ENCODE measurements at places on chromosomes 7 and 10.
A peak's percentile ranks its signal among the peaks of the same experiment; 100 is the strongest.

DNA sequence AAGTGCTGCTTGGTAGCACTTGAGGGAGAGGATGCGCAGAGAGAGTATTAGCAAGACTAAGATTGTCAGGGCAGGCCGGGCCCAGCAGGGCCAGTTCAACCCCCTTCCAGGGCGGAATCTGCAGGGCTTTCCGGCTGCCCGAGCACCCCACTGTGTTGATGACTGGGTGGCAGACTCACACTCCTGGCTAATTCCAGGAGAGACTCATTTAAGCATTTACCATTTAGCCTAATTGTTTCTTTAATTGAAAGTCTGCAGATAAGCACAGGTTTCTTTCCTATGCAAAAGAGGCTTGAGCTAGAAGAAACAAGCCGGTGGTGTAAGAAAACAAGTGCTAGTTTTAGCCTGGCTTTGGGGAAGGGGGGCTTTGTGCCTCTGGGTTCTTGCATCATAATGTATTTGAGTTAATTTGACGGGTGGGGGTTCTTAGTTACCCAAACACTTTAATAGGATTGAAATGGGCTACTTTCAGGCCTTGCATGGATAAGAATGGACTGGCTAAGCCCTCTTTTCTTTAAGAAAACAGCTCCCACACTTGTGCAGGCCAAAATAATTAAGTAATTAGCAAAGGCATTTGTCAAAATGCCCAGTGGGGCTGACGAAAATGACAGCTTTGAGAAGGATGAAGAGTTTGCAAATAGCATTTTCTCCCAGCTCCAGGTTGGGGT is 201.3 kb downstream of the MYOF start:
- DNase-seq = no peak

- peak; percentile 64 for DNase-seq
These were observed at the start of gene URGCP for GRCh38 chr7:43906331-43907010. TSS of gene URGCP (minus strand) at chr7:43906596. CDS start at chr7:43906575, 21 bp downstream.

- DNase-seq = no peak
These were observed 72.7 kb downstream of the CFAP46 start for GRCh38 chr10:132869621-132870020.

GRCh38 chr7:123622660-123623386 is 21.2 kb downstream of the ASB15 start:
- DNase-seq = no peak

DNA sequence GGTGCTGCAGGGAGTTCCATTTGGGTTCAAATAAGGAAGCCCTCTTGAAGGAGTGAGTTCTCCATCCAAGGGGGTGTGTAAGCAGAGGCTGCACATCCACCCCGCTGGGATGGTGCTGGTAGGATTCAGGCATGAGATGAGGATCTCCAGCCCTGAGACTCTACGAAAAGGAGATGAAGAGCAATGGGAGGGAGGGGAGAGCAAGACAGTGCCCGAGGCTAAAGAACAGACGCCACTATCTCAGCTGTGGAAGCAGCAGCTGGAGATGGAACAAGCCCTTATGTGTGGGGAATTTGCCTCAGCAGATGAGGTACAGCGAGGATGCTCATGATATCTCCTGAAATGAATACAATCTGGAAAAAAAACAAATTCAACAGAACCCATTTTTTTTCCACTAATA is 28.1 kb upstream of the MYL10 start:
- DNase-seq = no peak

GRCh38 chr10:105596749-105597148 is 955.7 kb downstream of the SORCS3 start:
- no peak for DNase-seq

DNA sequence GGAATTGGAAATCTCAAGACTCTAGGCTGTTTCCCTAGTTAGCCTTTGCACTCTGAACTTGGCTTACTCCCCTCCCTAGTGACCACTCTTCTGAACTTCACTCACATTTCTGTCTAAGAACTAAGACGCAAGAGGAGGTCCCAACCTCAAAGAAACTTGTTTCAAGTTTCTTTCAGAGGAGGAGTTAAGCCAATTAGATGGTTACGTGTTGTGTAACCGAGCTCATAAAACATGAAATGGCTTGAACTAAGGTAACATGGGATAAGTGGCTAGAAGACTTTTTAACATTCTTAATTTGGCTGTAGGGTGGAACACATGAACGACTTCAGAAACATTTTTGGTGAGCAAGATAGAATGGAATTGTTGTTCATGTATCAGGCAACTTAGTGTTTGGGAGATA is 39.5 kb upstream of the SEC61G start:
- DNase-seq = no peak

DNA sequence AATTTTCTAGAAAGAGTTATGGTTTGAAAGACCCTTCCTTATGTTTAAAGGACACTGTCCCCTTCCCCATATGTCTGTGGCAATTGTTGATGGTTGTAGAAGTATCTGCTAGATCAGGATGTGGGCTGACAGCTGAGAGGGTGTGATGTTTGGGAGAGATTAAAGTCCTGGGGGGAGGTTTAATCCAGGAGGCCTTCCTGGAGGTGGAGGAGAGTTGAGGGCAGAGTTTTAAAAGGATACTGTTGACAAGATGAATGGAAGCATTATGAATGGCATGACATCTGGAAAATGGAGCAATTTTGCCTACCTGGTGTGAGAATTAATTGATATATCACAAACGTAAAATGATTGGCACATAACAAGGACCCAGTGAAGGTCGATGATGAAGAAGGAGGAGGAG is 32.9 kb upstream of the SMC3 start:
- no peak for DNase-seq

DNA sequence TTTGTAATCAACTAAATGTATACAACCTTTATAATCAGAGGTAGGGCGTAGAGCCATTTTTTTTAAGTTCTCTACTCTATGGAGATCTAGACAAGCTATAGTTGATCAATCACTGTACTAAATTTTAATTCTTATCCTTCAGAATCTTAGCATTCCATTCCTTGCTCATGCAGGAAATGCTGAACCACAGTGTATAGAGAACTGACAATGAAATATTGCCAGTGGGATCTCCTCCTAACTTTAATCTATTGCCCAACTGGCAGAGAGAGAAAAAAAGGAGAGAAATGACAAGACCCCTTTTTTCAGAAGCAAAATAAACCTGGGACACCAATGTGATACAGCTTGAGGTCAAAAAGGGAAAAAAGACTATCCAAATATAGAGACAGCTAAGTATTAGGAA is 26.4 kb upstream of the PPP3CB start:
- DNase-seq = no peak

DNA sequence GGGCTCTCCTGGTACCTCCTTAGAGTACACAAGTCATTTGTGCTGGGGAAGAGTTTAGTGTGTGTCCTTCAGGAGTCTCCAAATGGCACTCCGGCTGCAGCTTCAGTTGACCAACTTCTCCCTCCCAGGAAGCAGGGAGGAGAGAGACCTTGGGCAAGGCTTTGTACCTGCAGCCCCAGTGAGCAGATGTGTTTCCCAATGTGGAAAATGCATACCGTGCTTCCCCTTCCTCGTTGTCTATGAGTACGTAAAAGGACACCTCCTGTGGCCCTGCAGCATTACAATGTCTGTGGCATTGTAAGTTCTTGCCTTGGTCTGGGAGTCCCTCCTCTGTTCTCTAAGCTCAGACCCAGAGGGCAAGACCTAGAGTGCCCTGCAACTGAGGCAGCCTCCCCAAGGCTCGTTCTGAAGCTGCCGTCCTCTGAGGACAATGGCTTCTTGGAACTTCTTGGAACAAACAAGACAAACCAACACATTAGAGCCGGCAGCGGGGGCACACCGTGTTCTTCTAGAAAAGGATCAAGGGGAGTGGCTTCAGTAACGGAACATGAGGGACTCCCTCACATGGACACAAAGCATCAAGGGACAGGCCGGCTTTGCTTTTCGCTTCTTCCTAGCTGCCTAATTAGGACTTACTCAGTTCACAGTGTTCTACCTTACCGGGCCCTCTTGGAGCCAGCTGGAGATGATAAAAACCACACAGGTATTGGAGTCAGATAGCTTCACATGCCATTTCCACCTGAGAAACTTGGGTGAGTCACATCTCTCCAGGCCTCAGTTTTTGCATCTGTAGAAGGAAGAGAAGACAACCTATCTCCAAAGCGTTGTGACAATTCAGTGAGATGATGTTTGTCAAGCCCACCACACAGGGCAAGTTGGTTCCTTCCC is 20.9 kb upstream of the PPA1 start:
- DNase-seq = no peak

DNA sequence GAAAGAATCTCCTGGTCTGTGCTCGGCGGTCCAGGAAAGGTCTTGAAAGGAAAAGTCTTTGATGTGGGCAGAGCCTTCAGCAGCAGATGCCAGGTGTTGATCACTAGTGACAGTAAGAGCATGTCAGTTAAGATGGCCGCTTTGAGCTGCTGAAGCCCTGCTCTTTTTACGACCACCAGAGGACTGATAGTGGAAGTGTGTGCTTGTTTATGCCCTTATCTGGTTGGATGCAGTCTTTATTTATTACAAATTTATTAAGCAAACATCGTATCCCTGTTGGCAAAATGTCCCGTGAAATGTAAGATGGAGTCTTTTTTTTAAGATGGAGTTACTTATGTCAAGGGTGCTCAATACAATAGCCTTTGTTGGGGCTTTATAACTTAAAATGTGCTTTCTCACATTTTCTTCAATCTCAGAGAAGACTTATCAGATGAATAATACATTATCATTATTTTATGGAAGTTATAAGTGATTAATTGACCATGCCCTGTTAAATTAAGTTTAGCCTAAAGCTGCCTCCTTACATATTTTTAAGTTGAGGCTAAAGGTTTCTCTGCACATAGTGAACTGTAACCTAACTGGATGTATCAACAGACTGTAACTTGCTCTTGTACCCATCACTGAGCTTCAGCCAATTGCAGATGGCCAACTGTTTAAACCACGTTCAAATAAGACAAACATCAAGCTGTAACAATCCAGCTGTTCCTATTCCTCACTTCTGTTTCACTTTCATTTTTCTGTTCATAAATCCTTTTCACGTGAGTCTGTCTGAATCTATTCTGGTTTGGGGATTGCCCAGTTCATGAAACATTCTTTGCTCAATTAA is 97.4 kb upstream of the PIK3CG start:
- DNase-seq = peak; percentile 15

GRCh38 chr10:106557951-106558733 is 606.4 kb downstream of the SORCS1 start:
- no peak for DNase-seq

DNA sequence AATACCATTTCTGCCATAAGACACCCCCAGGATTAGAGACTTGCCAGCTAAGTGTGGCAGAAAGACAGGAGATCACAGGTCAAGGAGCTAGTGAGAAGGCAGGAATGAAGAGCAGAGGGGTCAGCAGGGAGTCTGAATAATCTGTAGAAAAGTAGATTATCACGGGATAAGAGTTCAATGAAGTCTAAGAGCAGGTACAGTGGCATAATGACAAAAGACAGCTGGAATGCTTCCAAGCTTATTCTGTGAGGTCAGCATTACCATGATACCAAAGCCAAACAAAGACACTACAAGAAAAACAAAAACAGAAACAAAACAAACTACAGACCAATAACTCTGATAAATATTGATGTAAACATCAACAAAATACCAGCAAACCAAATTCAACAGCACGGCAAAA is 20.8 kb downstream of the PILRA start:
- DNase-seq = no peak

DNA sequence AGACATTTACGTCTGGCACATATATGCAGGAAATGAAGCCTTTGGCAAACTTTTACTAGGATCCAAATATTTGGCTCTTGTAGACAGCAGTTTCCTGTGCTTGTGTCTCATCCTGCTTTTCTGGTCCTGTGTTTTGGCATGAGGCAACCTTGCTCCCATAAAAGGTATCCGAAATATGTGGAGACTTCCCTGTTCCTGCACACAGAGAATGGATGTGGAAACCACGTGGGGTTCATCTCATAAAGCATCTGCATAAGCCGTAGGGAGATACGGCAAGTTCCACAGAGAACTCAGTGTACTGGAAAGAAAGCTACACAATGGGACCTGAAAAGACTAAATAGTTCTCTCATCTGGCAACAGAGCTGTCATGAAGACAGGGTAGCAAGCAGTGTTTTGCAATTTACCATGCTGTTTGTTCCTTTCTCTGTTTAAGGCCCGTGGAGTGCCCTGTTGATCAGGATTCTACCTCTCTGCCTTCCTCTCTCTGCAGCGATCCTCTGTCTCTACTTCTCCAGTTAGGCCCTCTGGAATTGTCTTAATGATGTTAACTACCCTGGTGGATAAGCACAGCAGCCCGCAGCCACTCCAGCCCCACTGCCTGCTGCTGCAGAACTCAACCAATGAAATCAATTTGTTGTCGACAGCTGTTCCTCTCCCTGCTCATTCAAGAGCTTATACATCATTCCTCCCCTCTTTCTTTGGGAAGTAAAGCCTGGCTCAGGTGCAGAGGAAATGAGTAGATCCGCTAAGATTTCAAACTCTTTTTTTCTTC is 293.6 kb downstream of the CSTF2T start:
- no peak for DNase-seq

DNA sequence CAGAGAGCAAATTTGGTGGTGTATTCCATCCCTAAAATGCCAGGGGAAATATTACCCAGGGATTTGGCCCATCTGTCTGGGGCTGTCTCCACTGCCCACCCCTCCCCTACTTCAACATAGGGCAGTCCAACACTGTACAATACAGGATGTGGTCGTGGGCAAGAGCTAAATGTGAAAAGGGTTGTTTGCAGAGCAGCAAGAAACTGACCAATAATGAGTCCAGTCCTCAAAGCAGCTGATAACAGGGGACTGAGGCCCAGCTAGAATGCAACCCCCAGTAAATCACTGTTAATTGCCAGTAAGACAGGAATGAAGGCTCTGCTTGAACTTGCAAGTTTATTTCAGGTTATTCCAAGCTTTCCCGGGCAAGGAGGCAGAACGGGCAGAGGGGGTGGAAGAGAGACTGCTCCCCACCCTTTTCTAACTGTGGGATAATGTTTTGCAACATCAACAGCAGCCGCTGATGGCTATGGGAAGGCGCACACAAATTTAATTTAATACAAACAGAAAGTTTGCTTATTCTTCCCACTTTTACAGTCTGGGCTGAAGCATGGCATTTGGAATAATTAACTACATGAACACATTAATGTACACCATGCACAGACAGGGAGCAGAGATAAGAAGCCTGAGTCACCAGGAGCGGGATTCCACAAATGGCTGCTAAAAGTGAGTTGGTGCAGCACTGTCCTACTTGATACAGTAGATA is 36.8 kb downstream of the AFAP1L2 start:
- DNase-seq = no peak
